ENCODE measurements at places on chromosomes 13 and 19. TPM values are rescaled to one million over a fixed set of nuclear protein-coding genes. Genes with fewer than 3 reads are reported as not detected.
A peak's percentile ranks its signal among the peaks of the same experiment; 100 is the strongest.

- H3K4me3 ChIP-seq = peak overlapping the region; percentile 89
- peaks cover 51% of the 10 kb centered on the region for H3K27me3 ChIP-seq
- H3K36me3 ChIP-seq = peaks cover 7% of the 10 kb centered on the region
- H3K27ac ChIP-seq = no peak overlapping the region
- no peak for DNase-seq
- H3K4me1 ChIP-seq = peaks cover 58% of the 10 kb centered on the region
Measured at GRCh38 chr19:17948514-17948900, 15.7 kb downstream of the CCDC124 start.

GRCh38 chr13:36325912-36326311, 20.3 kb downstream of the SPART start:
- no peaks in the 10 kb centered on the region for H3K27me3 ChIP-seq
- no peak overlapping the region for H3K27ac ChIP-seq
- DNase-seq = no peak
- H3K4me3 ChIP-seq = no peak overlapping the region

DNA sequence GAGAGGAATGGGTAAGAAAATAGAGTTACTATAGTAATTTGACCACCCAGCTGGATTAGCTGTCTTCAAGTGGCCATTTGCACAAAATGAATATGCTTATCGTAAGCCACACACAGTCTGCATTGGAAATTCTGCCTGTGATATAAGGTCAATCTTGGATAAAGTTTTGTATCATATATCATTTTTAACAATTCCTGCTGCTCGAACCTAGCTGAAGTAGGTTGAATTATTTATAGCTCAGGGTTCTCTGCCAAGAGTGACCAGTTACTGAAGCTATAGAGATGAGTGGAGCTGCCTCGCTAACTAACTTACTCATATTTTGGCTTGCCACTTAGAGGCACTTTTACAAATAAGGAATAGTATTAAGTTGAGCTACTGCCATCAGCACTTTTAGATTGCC, 220.9 kb downstream of the RGCC start:
- DNase-seq = no peak
- peaks cover 37% of the 10 kb centered on the region for H3K4me1 ChIP-seq
- H3K27ac ChIP-seq = peak overlapping the region; percentile 49

DNA sequence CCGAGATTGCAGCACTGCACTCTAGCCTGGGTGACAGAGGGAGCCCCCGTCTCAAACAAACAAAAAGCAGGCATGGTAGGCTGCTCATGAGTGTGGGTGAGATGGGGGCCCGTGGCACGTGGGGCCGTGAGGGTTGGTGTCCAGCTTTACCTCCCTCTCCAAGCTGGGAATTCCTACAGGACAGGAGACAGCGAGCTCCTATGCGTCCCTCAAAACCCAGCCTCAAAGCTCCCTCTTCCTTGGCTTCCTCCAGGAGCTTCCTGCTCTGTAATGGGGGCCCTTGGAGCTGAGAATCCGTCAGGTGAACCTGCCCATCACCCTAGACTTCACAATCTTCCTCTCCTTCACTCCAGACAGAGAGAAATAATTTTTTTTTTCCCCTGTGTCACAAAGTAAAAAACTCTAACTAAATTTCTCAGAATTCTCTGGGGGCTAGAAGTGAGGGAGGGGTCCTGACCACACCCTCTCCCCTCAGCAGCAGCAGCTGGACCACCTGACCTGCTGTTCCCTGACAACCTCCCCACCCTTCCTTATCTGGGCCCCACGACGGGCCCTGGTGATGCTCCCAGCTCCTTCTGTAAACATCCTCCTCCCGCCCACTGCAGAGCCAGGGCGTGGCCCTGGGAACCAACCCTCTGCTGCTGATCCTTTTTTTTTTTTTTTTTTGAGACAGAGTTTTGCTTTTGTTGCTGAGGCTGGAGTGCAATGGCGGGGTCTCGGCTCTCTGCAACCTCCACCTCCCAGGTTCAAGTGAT, 22.1 kb upstream of the WDR18 start:
- peaks cover 21% of the 10 kb centered on the region for H3K36me3 ChIP-seq
- no peak for DNase-seq
- no peaks in the 10 kb centered on the region for H3K27me3 ChIP-seq
- no peak overlapping the region for H3K27ac ChIP-seq

DNA sequence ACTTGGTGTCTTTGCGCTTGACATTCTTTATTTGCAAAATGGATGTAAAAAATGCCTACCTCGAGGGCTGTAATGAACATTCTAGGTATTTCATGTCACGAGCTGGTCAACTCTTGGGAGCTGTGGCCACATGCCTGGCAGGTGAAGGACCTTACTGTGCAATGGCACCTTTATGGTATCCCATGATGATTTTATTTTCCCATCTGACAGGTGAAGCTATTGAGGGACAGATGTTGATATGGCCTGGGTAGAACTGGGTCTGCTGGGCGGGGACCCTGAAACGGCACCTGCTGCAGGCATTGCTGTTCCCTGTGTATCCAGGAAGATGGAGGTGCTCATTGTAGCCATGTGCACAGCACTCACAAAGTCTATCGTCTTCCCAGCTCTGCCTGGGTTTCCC, 332.2 kb downstream of the TEX29 start:
- no peak overlapping the region for H3K27ac ChIP-seq
- no peak overlapping the region for H3K4me3 ChIP-seq
- peaks cover 1% of the 10 kb centered on the region for H3K4me1 ChIP-seq
- H3K27me3 ChIP-seq = peaks cover 86% of the 10 kb centered on the region
- no peaks in the 10 kb centered on the region for H3K36me3 ChIP-seq

DNA sequence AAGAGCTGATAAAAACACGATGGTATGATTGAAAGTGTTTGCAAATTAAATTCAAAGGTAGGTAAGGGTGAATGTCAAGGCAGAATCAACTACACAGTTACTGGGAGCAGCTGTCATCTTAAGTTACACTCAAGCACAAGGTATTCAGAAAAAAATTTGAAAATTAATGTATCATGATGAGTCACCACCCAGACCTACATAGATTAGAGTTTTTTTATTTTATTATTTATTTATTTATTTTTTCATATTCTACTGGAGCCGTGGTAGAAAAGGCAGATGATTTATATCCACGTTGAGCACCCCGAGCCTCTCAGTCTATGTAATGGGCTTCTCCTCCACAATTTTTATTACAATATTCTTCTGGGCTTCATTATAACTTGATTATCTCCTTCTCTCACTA, 728.9 kb upstream of the ARGLU1 start:
- no peaks in the 10 kb centered on the region for H3K4me1 ChIP-seq
- H3K27ac ChIP-seq = no peak overlapping the region
- H3K36me3 ChIP-seq = no peaks in the 10 kb centered on the region
- DNase-seq = no peak

DNA sequence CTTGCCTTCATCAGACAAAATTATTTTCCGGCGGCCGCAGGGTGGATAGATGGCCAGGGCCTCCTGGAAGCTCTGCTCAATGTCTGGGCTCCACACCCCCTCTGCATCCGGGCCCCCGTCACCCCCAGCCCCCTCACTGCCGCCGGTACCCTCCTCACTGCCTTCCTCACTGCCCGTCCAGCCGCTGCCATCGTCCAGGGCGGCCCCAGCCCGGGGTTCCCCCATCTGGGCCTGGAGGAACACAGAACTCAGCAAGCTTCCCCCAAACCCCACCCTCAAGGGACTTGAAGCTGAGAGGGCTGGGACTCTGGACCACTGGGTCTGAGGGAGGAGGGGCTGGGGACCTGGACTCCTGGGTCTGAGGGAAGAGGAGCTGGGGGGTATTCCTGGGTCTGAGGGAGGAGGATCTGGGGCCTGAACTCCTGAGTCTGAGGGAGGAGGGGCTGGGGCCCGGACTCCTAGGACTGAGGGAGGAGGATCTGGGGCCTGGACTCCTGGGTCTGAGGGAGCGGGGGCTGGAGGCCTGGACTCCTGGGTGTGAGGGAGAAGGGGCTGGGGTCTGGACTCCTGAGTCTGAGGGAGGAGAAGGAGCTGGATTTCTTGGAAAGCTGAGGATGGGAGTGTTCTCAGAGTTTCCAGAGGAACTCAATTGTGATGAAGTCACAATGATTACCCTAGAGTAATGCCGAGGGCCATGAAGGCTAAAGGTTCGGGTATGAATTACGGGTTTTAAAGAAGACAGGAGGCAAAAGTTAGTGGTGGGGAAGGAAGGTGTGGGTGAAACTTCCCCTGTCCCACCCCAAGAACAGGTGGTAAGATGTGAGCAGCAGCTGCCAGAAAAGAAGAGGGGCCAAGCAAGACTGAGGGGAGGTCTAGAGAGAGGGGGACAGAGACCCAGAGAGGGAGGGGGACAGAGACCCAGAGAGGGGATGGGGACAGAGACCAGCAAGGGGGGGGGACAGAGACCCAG, 2.1 kb downstream of the TEAD2 start:
- peaks cover 32% of the 10 kb centered on the region for H3K36me3 ChIP-seq
- no peak overlapping the region for H3K4me3 ChIP-seq
- no peak for DNase-seq
- H3K4me1 ChIP-seq = peaks cover 51% of the 10 kb centered on the region

DNA sequence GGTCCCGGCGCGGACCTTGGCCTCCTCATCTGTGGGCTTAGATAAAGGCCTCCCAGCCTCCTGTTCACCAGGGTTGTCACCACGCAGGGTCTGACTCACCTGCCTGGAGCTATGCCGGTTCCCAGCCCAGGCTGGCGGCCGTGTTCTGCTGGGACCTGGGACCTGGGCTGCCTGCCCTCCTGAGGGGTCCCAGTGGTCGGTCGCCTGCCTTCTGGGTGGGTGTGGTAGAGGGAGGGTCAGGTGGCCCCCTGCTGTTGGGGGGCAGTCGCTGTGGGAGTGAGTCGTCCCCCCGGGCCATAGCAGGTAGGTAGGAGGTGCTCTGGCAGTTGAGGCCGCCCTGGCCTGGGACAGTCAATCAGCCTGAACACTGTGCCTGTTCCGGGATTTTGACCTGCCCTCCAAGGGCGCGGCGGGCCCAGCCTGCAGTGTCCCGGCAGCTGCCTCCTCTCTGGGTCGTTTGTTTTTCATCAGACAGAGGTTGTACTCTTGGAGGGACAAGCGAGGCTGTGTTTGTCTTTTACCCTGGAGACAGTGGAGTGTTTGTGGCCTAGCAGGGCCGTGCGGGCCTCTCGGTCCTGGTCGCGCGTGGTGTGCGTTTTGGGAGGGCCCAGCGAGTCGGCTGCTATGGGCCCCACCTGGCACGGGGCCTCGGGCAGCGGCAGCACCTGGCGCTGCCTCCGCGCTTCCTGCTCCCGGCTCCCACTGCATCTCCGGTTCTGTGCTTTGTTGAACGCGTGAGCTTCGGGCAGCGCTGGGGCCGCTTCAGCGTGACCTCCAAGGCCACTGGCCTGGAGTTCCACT, 2.6 kb downstream of the ADAT3 start:
- H3K36me3 ChIP-seq = peaks cover 11% of the 10 kb centered on the region
- no peak for DNase-seq
- H3K27ac ChIP-seq = no peak overlapping the region
- H3K27me3 ChIP-seq = no peaks in the 10 kb centered on the region

DNA sequence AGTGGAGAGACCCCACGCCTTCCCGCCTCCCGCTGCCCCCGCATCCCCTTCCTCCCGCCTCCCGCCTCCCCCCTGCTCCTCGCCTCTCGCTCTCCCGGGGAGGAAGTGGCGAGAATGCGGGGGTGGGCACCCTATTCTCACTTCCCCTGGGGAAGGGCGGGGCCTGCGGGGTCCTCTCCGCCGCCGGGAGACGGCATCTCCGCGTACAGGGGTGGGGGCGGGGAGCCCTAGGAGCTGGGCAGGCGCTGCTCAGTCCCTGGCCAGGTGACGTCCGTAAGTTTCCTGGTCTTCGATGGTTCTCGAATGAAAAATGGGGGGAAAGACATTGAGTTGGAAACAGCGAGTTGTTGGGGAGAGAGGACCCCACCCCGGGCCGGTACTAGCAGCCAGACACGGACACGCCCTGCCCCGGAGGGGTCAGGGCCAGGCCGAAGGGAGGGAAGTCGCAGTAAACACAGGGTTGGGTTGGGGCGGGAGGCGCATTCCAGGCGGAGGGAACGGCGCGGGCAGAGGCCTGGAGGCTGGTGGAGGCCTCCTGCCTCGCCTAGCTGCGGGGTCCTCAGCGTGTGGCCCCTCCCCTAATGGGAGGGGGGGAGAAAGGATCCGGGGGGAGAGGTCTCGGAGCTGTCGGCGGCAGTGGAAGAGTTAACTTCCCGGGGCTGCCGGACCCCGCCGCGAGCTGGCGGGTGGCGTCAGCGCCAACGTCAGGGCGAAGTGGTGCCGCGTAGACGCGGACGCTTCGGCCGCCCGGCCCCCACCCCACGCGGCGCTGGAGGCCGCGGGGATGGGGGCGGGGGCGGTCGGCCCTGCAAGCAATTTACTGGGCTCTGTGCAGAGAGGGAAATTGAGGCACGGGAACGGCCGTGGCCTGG, 10.4 kb upstream of the JUND start:
- no peaks in the 10 kb centered on the region for H3K27me3 ChIP-seq
- peak overlapping the region; percentile 98 for H3K27ac ChIP-seq
- DNase-seq = peak; percentile 86

- H3K27ac ChIP-seq = no peak overlapping the region
- no peaks in the 10 kb centered on the region for H3K4me1 ChIP-seq
- H3K36me3 ChIP-seq = peaks cover 76% of the 10 kb centered on the region
- no peak for DNase-seq
- H3K4me3 ChIP-seq = no peak overlapping the region
Measured at GRCh38 chr13:60494296-60494695, 97.3 kb downstream of the TDRD3 start.

DNA sequence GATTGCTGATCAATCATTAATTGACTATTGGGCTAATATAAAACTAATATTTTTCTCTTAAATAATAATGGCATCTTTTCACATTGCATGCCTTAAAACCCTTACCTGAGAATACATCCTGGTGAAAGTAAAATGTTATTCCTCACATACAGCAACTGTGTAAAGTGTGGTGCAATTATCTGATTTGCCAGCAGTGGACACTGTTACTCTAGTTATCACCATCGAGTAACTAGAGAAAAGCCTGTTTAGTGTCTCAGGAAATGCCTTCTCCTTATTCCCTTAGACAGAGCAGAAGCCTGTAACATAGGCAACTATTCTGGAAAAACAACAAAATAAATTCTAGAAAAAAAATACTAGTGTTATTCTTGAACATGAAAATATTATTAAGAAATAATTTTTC, 459.8 kb downstream of the FGF14 start:
- no peaks in the 10 kb centered on the region for H3K27me3 ChIP-seq
- no peaks in the 10 kb centered on the region for H3K36me3 ChIP-seq
- H3K4me1 ChIP-seq = no peaks in the 10 kb centered on the region
- H3K27ac ChIP-seq = no peak overlapping the region
- no peak overlapping the region for H3K4me3 ChIP-seq

DNA sequence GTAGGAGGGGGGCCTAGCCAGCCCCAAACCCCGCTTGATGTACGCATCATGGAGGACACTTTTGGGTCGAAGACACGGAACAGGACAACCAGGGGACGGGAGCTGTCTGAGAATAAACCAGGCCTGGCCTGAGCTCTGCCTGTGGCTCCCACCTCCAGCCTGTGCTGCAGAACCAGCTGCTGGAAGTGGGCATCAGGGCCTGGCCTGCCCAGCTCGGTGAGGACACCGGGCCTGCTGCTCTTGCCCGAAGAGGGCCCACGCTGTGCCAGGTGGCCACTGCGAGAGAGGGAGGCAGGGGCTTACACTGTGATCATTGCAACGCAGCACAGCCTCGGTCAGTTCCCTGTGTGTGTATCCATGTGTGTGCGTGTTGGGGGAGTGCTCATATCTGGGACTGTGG, 34.6 kb downstream of the CEBPG start:
- peak; percentile 7 for DNase-seq
- H3K4me3 ChIP-seq = no peak overlapping the region
- peaks cover 10% of the 10 kb centered on the region for H3K36me3 ChIP-seq
- no peak overlapping the region for H3K27ac ChIP-seq

GRCh38 chr13:80921541-80921940, 580.6 kb upstream of the SPRY2 start:
- no peaks in the 10 kb centered on the region for H3K27me3 ChIP-seq
- no peak overlapping the region for H3K4me3 ChIP-seq
- DNase-seq = no peak

The SIX5 gene
- total RNA-seq = 21.8 TPM

The KLK4 gene
- not detected for total RNA-seq

The MYO1F gene
- total RNA-seq = 7.4 TPM

The DZIP1 gene
- total RNA-seq = 3.8 TPM

The STOML3 gene
- total RNA-seq = not detected

The KLK14 gene
- total RNA-seq = 1.6 TPM

Measured in left ventricle myocardium inferior (tissue), 1 donor.